ENCODE measurements at places on chromosomes 6 and 20.

DNA sequence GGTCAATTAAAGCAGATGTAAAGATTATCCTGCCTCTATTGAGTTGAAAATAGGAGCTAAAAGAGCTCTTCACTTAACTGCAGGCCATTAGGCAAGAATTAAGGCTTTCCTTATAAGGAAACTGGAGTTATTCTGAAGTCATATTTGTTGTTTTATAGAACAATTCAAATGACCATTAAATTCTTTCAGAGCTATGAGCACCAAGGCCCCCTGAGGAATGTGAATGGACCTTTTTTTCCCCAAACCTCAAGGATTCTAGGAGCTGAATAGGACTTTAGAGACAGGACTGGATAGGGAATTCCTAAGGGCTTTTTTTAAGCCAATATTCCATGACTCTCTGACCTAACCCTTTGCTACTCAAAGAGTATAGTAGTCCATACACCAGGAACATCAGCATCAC lies 565.7 kb upstream of the BTBD3 start:
- no peak for DNase-seq

- no peak for DNase-seq
These were observed 419.3 kb upstream of the HS3ST5 start for GRCh38 chr6:114762145-114762544.

DNA sequence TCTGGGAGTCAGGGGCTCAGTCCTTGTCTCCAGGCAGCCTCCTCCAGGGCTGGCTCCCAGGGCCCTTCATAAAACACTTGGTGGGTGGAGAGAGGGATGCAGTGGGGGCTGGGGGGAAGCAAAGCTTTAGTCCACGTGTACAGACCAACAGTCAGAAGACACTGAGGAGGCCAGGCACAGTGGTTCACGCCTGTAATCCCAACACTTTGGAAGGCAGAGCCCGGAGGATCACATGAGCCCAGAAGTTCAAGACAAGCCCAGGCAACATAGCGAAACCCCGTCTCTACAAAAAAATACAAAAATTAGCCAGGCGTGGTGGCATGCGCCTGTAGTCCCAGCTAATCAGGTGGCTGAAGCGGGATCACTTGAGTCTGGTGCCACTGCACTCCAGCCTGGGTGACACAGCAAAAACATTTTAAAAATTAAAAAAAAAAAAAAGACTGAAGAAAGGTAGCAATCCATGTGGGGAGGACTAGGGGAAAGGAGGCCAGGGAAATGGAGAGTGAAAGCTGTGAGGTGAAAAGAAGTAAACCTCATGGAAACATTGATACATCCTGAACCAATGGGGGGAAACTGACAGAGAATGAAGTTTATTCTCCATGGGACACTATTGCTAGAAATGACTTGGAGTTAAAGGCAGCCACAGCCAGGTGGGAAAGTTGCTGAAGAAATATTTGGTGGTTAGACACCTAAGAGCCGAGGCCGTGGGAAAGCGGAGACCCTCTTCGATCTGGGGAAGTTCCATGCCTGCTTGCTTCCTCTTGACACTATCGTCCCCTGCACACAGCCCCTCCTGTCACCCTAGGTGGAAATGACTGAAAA lies 35.4 kb downstream of the PIM1 start:
- no peak for DNase-seq

DNA sequence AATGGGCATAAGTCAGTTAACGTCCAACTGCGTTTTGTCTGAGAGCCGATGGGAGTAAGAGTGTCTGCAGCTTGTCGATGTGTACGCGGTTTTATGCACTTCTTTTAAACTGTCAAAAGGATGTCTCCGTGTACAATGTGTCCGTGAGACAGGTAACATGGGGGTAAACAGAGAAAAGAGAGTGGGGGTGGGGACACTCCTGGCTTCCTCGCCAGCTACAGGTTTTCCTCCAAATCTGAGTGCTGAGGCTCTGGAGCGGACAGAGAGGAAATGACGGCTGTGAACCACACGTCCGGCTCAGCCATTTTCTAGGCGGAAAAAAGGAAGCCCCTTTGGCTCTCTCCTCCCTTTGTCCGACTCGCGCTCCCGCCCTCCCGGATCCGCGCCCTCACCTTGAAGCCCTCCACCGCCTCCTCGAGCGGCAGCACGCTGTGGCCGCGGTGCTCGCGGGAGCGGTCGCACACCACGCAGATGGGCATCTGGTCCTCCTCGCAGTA lies 916 bp downstream of the TRIM27 start:
- peak; percentile 59 for DNase-seq

DNA sequence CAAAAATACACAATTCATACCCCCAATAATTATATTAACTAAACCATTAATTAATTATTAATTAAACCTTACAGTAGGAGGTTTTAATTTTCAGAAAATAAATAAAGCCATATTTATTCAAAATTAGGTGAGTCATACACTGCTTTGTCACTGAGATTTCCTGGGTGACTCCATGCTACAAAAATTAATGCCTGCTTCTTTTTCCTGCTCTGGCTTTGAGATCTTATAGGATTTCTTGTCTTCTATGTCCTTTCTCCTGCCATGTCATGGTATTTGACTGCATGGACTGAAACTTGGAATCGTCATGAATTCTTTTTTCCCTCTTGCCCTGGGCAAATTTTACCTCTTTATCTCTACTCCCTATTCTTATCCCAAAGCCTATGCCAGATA lies 133.2 kb downstream of the PHACTR1 start:
- no peak for DNase-seq

DNA sequence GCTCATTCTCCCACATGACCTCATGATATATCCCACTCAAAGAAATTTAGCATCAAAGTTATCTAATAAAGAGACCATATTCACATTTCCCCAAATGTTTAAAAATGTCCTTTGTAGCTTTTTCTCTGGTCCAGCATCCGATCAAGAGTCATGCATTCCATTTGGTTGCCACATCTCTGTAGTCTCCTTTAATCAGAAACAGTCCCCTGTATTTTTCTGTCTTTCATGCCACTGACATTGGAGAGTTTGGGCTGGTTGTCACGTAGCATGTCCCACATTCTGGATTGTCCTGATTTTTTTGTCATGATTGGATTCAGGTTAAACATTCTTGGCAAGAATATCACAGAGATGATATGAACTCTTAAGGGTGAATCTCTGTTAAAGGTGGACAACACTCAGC lies 55.7 kb downstream of the SNX5 start:
- DNase-seq, result no peak

GRCh38 chr6:33082702-33083101 lies 6.9 kb downstream of the HLA-DPB1 start:
- peak; percentile 12 for DNase-seq

- DNase-seq, result no peak
These were observed 33.5 kb downstream of the RPP21 start for GRCh38 chr6:30378290-30378937.

GRCh38 chr20:37703035-37703845 lies 9.4 kb downstream of the CTNNBL1 start:
- peak; percentile 79 for DNase-seq

- no peak for DNase-seq
These were observed 95.0 kb upstream of the MLN start for GRCh38 chr6:33898771-33899170.

- DNase-seq, result no peak
These were observed 19.1 kb upstream of the CHMP4B start for GRCh38 chr20:33791959-33792597.

DNA sequence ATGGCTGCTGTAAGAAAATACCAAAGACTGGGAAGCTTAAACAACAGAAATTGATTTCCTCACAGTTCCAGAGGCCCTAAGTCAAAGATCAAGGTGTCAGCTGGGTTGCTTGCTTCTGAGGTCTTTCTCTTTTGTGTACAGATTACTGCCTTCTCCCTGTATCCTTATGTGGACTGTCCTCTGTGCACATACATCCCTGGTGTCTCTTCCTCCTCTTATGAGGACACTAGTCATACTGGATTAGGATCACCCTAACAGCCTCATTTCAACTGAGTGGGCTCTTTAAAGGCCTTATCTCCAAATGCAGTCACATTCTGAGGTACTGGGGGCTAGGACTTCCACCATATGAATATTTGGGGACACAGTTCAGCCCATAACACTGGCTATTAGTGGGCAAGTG lies 130.0 kb upstream of the DTNBP1 start:
- DNase-seq, result no peak

- no peak for DNase-seq
These were observed 58.1 kb upstream of the PLN start for GRCh38 chr6:118489990-118490389.

DNA sequence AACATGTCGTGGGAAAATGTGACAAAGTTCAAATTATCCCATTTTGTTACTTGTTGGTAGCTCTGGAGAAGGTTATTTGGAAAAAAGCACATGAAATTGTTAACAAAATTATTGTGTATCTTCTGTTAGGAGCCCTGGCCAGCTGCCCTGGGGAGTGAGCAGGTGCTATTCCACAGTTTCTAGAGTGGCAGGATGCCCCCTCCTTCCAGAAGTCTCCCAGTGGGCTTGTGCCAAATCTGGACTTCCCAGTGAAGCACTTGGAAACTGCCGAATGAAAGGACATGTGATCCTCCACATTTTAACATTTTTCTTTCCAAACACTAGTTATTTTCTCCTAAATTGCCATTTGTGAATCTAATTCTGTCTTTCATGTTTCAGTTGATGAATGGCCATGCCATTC lies 66.9 kb upstream of the CLDN20 start:
- no peak for DNase-seq

DNA sequence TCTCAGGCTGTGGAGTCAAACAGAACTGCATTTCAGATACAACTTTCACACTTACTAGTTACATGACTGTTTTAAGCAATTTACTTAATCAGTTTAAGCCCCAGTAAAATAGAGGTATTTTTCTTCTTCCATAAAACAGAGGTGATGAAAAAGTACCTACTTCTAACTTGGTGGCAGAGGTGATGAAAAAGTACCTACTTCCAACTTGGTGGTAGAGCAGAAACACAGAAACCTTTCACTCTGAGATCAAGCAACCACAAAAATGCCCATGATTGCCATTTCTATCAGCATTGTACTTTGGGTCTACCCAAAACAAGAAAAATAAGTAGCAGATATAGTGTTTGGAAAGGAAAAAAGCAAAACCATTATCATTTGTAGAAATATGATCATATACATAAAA lies 148.7 kb downstream of the OPRM1 start:
- no peak for DNase-seq

DNA sequence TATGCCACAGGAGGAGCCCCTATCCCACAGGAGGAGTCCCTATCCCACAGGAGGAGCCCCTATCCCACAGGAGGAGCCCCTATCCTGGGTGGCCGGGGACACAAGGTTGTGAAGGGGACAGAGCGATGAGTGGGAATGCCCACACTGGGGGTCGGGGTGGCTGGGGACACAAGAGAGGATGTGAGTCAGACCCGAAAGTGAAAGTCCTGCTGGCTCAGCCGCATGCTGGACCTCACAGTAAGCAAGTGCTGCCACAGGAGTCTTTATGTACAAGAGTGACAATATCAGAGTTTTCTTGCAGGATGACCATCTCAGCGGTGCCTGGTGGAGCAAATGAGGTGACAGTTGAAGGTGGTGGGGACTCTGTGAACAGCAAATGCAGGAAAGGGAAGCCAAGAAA lies 93.7 kb downstream of the PSMB1 start:
- DNase-seq, result no peak

- peak; percentile 53 for DNase-seq
These were observed 2.1 kb downstream of the CTSZ start for GRCh38 chr20:59004763-59005522.

DNA sequence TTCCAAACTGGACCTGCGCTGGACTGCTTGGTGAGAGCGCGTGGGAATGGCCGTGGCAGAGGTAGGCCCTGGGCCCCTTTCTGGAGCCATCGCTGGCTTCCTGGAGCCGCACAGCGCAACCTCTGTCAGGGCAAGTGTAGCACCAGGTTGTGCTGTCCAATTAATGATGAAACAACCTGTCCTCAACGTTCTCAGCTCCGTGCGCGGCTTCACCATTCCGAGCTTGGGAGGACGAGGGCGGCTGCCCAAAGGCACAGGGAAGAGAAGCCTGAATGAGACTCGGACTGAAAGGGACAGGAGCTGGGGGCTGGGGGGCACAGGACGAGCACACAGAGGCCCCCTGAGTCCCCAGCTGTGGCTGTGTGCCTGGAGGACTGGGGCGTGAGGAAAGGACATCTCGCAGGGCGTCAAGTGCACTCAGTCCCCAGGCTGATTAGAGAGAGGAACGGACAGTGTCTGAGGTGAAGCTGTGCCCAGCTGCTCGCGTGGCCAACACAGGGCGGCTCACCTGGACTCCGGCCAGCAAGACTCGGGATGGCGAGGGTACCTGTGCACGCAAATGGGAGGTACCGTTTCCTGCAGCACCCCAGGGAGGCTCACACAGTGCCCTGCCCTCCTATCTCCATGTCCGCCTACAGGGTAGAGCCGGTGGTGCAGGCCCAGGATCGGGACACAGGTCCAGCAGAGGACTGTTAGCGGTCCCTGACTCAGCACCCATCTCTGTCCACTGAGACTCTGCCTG lies 403.3 kb downstream of the TAF4 start:
- DNase-seq, result no peak

- DNase-seq, result no peak
These were observed 510.8 kb upstream of the POU3F2 start for GRCh38 chr6:98323605-98324004.

DNA sequence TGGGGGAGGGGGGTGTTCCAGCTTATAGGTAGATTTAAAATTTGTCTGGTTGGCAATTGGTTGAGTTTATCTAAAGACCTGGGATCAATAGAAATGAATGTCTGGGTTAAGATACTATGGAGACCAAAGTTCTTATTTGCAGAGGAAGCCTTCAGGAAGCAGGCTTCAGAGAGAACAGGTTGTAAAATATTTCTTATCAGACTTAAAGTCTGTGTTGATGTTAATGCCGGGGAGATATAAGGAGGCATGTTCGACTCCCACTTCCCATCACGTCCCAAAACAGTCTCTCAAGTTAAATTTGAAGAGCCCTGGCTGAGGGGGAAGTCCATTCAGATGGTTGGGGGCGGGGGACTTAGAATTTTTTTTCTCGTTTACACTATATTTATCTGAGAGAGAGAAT lies 12.3 kb upstream of the BLCAP start:
- no peak for DNase-seq

GRCh38 chr6:163620670-163621330 lies 206.3 kb downstream of the QKI start:
- no peak for DNase-seq

DNA sequence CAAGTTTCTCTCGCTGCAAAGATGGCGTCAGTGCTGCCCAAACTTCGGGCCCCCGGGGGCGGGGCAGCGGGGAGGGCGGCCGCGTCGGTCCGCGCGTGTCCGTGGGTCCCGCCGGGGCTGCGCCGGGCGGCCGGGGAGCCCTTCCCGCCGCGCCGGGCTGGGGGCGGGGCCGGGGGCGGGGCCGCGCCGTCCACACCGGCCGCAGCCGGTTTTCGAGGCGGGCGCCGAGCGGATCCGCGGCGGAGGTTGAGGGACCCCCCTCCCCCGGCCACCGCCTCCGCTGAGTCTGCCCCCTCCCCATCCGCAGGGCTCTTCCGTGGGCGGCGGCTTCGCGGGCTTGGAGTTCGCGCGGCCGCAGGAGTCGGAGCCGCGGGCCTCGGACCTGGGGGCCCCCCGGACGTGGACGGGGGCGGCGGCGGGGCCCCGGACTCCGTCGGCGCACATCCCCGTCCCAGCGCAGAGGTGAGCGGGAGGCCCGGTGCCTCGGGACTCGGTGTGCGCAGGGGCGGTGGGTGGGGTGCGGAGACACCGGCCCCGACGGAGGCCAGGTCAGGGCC lies 572 bp downstream of the SLC2A4RG start:
- DNase-seq, result peak; percentile 63
